ENCODE measurements at places on chromosomes 4 and X.

GRCh38 chrX:119684916-119685224, 8.1 kb downstream of the SEPTIN6 start:
- DNase-seq, result no peak

DNA sequence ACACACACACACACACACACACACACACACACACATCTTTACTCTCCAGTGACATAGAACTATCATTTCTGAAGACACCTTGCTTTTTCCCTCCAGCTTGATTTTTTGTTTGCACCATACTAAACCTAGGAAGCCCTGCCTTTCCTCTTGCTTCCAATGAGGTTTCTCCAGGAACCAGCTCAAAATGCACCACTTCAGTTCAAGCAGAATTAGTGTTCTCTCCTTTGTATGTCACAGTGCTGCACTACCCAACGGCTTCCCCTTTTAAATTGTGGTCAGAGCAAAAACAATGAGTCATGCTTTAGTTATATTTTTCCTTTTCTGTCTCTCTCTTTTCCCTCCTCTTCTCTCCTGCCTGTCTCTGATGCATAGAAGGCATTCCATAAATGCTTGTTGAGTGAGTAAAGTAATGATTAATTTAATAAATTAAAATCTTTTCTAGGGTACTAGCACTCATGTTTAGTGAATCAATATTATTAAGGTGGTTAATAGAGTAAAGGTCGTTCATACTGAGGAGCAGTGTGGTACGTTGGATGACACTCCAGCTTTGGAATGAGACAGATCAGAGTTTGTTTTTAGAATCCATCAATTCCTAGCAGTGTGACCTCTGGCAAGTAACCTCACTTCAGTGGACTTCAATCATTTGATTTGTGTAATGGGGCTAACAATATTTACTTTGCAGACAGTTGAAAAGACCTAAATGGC, 5.9 kb downstream of the RTL3 start:
- no peak for DNase-seq

DNA sequence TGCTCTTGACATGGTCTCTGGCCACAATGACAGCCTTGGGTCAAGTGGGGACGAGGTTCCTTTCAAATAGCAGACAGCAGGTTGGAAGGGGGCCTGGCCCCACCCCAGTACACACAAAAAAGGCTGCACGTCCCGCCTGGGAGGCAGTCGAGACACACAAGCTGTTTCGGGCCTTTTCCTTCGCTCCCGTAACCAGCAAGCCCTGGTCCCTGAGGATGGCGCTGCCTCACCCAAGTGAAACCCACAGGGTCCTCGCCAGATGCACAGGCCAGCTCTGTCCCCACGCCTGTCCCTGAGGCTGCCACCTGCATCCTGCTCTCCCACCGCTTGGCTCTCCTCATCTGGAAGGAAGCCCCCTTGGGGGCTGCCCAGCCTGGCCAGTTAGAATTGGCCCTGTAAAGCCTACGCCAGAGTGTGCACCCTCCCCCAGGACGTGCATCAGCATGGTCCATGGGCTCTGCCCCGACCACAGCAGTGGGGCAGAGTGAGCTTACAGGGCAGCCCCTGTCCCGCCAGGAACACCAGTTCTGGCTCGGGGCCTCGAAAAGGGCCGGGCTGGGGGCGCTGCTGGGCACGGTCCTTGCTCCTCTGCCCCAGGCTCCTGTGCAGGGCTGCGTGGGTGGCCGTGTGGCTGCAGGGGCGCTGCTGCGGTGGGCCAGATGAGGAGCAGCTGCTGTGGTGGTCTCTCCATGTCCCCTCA, 2.0 kb downstream of the CPLX1 start:
- DNase-seq, result no peak

GRCh38 chr4:86957215-86957614, 22.4 kb downstream of the AFF1 start:
- no peak for DNase-seq

DNA sequence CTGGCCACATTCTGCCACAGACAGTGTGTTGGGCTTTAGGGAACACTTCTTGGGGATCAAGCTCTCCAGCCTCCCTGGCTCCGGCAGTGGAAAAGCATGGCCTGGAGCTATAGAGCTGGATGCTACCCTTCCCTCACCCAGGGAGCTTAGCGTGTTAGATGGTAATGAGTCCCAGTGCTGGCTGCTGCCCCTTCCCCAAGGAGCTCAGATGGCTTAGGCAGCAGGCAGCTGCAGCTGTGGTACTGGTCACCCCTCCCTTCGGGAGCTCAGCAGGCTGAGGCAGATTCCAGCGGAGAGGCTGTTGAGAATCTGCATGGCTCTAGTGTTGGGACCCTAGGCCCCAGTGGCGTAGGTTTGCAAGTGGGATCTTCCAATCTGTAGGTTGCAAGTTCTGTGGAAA, 19.5 kb downstream of the TMEM144 start:
- no peak for DNase-seq

DNA sequence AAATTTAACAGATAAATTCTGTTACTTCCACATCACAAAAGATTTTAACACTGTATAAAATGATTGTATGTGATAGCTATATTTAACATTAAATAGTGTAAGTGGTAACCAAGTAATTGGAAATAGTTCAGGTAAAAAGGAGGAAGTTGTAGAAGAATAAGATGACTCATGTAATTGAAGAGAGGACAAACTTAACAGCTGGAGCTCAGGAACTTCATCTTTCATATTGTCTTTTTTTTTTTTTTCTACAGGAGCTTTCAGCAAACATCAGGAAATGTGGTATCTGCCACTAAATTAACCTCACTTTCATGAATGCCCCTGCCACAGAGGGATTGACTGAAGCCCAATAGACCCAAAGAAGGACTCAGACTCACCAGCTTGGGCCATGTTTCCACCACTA, 188.4 kb upstream of the VEGFC start:
- no peak for DNase-seq

GRCh38 chr4:123937581-123937980, 541.0 kb downstream of the SPRY1 start:
- DNase-seq, result no peak
